ENCODE measurements at places on chromosomes 1 and 21.

DNA sequence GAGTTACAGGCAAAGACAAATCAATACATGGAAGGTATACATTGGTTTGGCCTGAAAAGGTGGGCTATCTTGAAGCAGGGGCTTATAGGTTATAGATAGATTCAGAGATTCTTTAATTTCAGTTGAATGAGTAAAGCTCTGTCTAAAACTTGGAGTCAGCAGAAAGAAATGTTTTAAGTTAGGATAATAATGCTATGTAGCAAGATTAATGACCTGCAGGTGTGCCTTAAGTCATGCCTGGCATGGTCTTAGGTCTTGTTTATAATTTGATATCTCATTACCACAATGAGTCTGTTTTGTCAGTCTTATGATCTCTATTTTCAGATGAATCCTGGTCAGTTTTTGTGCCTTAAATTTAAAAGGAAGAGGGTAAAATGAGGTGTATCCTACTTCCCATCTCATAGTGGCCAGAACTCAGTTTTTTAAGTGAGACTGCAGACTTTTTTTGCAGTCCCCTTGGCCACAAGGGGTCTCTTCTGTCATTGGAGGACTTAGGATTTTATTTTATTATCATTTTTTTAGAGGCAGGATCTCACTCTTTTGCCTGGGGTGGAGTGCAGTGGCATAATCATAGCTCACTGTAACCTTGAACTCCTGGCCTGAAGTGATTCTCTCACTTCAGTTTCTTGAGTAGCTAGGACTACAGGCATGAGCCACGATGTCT, 21.3 kb upstream of the PGBD2 start:
- H3K36me3 ChIP-seq: no peaks in the 10 kb centered on the region
- H3K27ac ChIP-seq: no peak overlapping the region
- no peaks in the 10 kb centered on the region for H3K27me3 ChIP-seq
- DNase-seq: no peak

DNA sequence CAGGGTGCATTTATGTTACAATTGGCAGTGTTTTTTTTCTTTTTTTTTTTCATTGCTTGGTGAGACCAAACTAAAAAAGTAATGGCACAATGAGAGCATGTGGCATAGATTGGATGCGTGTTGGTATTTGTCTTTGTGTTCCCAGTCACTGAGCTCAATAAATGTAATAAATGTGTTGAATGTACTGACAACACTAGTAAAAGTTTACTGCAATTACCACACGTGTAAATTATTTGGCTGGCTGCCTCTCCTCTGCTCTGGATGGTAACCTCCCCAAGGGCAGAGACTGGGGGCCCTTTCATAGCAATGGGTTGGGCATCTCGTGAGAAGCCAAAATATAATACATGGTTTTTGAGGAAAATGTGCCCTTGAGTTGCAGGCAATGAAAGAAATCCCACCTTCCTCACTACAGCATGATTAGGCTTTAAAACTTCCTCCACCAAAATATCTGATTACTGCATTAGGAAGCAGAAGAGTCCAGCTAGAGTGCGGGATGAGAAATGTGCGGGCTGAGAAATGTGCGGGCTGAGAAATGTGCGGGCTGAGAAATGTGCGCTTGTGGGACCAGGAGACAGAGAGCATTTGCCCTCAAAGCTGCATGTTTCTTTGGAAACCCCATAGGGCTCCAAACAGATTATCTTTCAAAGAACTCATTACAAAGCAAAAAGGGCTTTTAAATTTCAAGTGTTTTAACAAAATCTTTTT, 58.5 kb downstream of the CDC7 start:
- no peak for DNase-seq
- peaks cover 62% of the 10 kb centered on the region for H3K4me1 ChIP-seq
- H3K27me3 ChIP-seq: no peaks in the 10 kb centered on the region
- no peaks in the 10 kb centered on the region for H3K36me3 ChIP-seq
- H3K27ac ChIP-seq: peak overlapping the region; percentile 13

GRCh38 chr1:58997637-58998036, 213.8 kb upstream of the JUN start:
- H3K4me1 ChIP-seq: peaks cover 6% of the 10 kb centered on the region
- H3K27ac ChIP-seq: no peak overlapping the region

- H3K27me3 ChIP-seq: no peaks in the 10 kb centered on the region
- no peak for DNase-seq
- peaks cover 16% of the 10 kb centered on the region for H3K36me3 ChIP-seq
Observed at GRCh38 chr1:36279110-36279788, 26.9 kb upstream of the SH3D21 start.

DNA sequence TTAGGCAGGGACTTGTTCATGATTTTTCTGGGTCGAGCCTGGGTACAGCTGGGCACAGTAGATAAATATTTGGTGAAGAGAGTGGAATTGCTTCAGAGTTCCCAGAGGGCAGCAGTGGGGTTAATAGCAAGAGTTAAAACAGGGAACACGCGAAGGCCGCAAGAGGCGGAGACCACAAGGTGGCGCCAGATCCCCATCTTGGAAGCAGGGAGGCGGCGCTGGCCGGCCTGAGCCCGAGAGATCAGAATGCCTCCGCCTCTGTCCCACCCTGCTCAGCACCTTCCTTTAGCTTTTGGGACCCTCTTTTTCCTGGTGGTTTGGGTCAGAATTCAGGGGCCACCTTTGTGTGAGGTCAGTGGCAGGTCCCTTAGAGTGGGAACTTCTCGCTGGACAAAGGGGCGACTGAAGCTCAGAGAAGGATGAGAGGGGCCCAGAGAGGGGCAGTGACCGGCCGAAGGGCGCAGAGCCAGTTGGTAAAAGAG, 6.5 kb upstream of the PADI2 start:
- no peaks in the 10 kb centered on the region for H3K36me3 ChIP-seq
- H3K27ac ChIP-seq: no peak overlapping the region
- DNase-seq: peak; percentile 89
- no peak overlapping the region for H3K4me3 ChIP-seq
- H3K4me1 ChIP-seq: no peaks in the 10 kb centered on the region
- H3K27me3 ChIP-seq: peaks cover 16% of the 10 kb centered on the region

GRCh38 chr1:225811622-225812487, 1.9 kb downstream of the EPHX1 start:
- H3K27me3 ChIP-seq: no peaks in the 10 kb centered on the region
- no peak overlapping the region for H3K27ac ChIP-seq
- no peak for DNase-seq
- no peak overlapping the region for H3K4me3 ChIP-seq

DNA sequence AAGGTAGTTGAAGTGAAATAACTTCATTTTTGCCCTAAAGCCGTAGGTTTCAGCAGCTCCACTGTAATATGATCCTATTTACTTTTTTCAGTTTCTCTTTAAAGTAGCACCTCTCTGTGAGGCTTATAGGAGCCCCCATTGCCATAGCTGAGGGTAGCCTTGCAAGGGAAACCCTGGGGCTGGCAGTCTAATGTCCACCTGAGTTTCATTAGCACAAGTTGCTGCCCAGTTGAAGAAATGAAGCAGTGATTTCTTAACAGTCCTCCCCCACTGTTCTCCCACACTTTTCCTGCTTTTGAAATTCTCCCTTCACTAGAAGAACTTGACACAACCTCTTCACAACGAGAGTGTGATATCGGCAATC, 1.5 kb downstream of the HMCN1 start:
- peaks cover 1% of the 10 kb centered on the region for H3K36me3 ChIP-seq
- H3K4me3 ChIP-seq: no peak overlapping the region
- peaks cover 51% of the 10 kb centered on the region for H3K27me3 ChIP-seq
- H3K4me1 ChIP-seq: peaks cover 15% of the 10 kb centered on the region
- no peak overlapping the region for H3K27ac ChIP-seq

DNA sequence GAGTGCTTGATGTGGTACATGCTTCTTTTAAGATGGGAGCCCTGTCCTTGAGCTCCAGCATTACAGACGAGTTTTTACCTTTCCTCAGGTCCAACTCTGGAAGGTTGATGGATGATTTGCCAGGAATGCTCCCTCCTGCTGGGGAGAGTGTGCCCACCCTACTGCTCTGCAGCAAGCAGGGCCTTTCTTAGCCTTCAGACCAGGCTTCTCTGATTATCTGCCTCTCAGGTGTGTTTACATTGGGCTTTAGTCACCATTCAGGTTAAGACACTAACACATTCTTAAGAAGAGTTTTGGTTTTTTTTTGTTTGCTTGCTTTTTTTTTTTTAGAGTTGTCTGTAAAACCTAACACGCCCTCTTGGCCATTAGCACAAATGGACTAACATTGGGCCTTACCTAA, 301.8 kb downstream of the KCNT2 start:
- no peaks in the 10 kb centered on the region for H3K4me1 ChIP-seq
- DNase-seq: no peak
- H3K27ac ChIP-seq: no peak overlapping the region
- H3K4me3 ChIP-seq: no peak overlapping the region
- no peaks in the 10 kb centered on the region for H3K36me3 ChIP-seq

- H3K4me1 ChIP-seq: peaks cover 17% of the 10 kb centered on the region
- no peaks in the 10 kb centered on the region for H3K27me3 ChIP-seq
- H3K4me3 ChIP-seq: peak overlapping the region; percentile 85
- H3K36me3 ChIP-seq: peaks cover 7% of the 10 kb centered on the region
Observed at GRCh38 chr1:163320891-163321290, 863 bp upstream of the NUF2 start.

- H3K27me3 ChIP-seq: peaks cover 16% of the 10 kb centered on the region
- H3K36me3 ChIP-seq: no peaks in the 10 kb centered on the region
- H3K27ac ChIP-seq: no peak overlapping the region
- H3K4me1 ChIP-seq: no peaks in the 10 kb centered on the region
- no peak overlapping the region for H3K4me3 ChIP-seq
- DNase-seq: no peak
Observed at GRCh38 chr1:13990939-13991338, 291.0 kb downstream of the PRDM2 start.

DNA sequence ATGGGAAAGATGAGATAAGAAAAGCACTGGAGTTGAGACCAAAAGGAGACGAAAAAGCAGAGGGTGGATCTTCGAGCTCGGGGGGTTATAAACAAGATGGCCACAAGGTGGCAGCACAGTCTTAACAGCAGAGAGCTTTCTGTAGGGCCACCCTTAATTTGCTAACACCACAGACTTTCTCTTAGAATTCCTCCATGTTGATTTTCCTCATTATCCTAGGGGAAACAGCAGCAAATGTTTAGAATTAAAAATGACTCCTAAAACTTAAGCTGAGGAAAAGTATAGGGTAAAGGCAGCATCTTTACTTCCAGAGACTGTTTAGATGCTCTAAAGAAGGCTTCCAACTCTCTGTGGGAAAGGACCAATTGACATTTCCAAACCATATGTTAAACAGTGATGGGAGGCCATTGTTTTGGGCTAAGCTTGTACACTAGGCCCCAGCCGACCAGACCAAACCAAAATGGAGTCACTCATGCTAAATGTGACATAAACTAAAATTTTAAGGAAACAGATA, 2.5 kb upstream of the APOBEC4 start:
- H3K4me1 ChIP-seq: peaks cover 30% of the 10 kb centered on the region
- H3K27me3 ChIP-seq: no peaks in the 10 kb centered on the region
- no peaks in the 10 kb centered on the region for H3K36me3 ChIP-seq
- peak; percentile 87 for DNase-seq

DNA sequence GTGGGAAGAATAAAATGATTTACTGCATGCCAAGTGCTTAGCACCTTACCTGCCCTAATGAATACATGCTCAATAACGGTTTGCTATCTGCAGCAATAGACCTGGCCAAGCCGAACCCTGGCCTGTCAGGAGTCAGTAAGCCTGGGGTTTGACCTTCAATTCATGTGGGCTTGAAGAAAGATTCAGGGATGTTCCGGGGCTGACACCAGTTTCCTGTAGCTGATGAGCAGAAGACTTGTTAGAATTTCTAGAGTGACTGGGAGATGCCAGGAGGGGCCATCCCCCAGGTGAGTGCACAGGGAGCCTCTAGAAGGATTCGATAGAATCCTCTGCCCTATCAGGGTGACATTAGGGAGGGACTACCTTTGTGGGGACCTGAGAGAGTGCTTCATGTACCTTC, 210.9 kb downstream of the HIVEP3 start:
- peaks cover 4% of the 10 kb centered on the region for H3K4me1 ChIP-seq
- H3K36me3 ChIP-seq: no peaks in the 10 kb centered on the region
- H3K27me3 ChIP-seq: no peaks in the 10 kb centered on the region
- no peak overlapping the region for H3K27ac ChIP-seq
- no peak overlapping the region for H3K4me3 ChIP-seq

DNA sequence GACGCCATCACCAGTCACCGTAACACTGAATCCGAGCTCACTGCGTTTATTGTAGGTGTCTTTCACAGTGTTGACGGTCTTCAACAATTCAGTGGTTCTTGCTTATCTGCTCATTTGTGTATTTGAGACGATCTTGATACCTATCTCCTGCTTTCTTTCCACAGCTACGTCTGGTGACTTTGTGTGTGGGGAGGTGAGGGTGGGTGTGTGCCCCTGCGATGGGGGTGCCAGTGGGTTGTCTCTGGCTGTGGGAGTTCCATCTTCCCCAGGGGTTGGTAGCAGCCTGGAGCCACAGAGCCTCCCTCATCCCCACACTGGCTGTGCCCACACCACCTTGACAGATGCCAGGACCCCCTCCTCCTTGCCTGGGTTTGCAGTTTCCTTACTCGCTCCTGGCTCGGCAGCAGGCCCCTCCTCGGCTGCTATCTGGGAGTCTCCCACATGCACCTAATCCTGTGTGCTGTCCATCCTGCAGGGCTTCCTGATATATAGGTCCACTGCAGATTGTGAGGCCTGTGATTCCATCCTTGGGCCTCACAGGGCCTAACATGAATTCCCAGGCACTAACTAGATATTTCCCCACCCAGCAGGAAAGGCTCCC, 6.3 kb upstream of the PARP1 start:
- no peak overlapping the region for H3K27ac ChIP-seq
- peaks cover 12% of the 10 kb centered on the region for H3K4me1 ChIP-seq
- H3K27me3 ChIP-seq: no peaks in the 10 kb centered on the region
- no peaks in the 10 kb centered on the region for H3K36me3 ChIP-seq
- DNase-seq: no peak

GRCh38 chr1:29864431-29865022, 628.2 kb downstream of the PTPRU start:
- no peak overlapping the region for H3K27ac ChIP-seq
- no peaks in the 10 kb centered on the region for H3K36me3 ChIP-seq
- H3K4me3 ChIP-seq: no peak overlapping the region
- H3K4me1 ChIP-seq: no peaks in the 10 kb centered on the region
- no peak for DNase-seq
- no peaks in the 10 kb centered on the region for H3K27me3 ChIP-seq

Data from activated CD8-positive, alpha-beta T cell treated with anti-CD3 and anti-CD28 coated beads for 36 hours (primary cell).